ENCODE measurements at places on chromosomes 5 and 9.

DNA sequence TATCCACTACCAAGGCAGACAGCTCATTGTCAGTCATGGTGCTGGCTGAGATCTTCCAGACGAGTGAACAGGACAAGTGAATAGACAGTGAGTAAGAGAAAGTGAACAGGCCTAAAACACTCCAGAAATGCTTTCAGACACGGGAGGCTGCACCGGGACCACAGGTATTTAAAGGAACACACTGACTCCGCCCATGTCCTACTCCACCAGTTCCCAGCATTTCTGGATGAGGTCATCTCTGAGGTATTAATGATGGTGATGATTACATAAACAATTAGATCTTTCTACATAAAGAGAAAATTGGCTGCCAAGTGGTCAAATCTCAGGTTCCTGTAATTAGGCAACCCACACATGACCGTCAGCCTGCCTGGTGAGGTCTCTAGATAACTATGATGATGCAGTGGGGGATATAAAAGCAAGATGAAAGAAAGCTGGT lies at the start of gene ACTBL2:
Gene ACTBL2, minus strand, starts transcription at position 141 of the 436 bp plus-strand sequence. Its CDS starts 104 bp downstream, at position 37.
- DNase-seq: no peak

GRCh38 chr5:141785135-141785534 lies 93.1 kb downstream of the PCDH1 start:
- no peak for DNase-seq

DNA sequence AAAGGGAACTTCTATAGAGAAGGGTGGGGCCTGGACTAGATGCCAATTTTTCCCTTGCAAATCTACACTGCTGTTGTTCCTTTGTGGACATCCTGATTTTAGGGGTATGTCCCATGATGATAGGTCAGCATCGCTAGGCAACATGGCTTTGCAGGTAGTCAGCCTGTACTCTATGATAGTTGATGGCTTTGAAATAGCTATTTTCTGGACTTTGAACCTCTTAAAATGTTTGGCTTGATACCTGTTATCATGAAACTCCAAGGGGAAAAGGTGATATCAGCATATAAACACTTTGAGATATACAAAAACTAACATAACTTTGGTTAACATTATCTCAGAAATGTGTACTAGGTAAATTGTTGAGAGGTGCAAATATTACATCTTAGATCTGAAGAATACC lies 533.2 kb downstream of the CTNND2 start:
- no peak for DNase-seq

DNA sequence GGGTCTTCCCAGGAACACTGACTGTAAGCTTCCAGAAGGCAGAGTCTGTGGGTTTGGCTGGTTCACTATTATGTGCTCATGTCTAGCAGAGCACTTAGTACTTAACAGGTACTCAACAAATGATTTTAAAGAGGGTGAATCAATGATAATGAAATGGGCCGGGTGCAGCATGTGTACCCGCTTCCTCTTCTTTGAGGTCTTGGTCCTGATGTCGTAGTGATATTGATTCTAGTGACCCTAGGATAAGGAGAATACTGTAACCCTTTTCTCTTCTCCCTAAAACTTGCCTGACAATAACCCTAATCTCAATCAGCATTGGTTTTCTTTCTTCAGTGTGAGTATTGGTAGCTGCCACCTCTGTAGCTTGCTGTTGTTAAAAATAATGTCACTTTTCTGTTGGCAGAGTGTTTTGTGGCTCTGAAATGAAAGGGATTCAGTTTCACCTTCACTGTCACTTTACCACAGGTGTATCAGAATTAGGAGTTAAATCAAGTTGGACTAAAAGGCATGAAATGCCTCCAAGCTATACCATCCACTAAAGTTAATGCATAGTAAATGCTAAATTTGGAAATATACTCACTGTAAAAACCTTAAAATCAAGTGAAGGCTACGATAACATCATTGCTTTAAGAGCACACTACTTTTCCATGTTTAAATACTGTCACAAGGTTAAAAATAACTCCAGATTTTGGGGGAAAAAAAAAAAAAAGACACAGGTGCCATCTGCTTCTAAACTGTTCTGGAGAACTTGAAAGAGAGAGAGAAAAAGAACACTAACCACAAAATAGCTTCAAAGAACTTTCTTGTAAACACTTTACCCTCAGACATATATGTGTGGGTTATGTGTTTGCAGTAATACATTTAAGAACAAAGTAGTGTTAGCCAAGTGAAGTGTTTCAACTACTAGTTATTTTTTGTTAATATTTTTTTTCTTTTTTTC lies 6.0 kb downstream of the CAMK4 start:
- no peak for DNase-seq

DNA sequence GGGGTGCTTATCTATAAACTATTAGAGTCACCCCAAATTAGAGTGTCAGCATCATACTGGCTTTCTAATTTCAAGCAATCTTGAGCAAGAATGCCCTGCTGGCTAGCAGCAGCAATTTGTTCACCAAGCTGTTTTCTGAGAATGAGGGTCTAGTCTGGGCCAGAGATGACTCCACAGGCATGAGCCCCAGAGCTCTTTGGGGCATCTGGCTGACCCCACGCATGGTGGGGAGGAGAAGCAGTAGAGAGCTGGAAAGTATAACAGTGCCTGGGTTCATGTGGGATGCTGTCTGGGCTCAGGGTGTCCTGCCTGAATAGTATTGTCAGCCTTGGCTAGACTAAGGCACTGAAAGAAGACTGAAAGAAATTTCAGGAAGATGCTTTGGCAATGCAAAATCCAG lies 64.9 kb downstream of the C6 start:
- DNase-seq: no peak

DNA sequence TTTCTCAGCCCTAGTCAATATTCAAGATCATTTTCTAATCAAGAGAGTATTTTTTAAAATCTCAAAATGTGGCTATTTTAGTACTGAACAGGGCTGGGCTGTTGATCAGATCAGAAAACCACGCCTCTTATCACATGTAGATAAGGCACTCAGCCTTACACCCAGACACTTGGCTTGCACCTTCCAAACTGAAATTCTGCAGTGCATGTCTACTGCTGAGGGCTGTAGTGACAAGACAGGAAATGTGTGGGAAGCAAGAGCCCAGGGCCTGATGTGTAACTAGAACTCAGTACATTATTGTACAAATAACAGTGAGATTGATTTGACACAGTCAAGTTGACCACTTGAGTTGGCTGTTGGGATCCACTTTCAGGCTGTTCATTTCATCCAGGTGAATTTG lies 48.6 kb downstream of the UBE2QL1 start:
- DNase-seq: peak; percentile 9

GRCh38 chr5:157198277-157198986 lies 17.8 kb downstream of the ITK start:
- no peak for DNase-seq

GRCh38 chr9:4849369-4849768 lies 56.6 kb downstream of the RCL1 start:
- DNase-seq: no peak

GRCh38 chr5:14607104-14607503 lies 25.5 kb downstream of the OTULINL start:
- no peak for DNase-seq

- no peak for DNase-seq
Observed at GRCh38 chr5:11619339-11620024, 284.8 kb downstream of the CTNND2 start.

DNA sequence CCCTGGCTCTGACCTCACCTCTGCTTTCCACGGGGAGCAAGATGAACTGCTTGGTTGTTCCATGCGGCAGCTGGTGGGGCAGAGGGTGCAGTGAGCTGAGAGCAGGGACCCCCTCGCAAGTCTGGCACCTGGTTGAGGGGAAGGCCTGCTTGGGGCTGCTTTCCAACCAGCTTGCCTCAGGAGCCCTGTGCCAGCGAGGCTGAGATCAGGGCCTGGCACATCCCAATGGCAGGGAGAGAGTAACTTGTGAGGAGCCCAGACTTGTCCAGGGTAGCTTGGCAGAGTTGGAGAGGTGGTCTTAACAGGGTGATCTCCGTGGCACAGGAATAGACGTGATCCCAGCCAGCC lies 68.9 kb downstream of the IQGAP2 start:
- DNase-seq: no peak

DNA sequence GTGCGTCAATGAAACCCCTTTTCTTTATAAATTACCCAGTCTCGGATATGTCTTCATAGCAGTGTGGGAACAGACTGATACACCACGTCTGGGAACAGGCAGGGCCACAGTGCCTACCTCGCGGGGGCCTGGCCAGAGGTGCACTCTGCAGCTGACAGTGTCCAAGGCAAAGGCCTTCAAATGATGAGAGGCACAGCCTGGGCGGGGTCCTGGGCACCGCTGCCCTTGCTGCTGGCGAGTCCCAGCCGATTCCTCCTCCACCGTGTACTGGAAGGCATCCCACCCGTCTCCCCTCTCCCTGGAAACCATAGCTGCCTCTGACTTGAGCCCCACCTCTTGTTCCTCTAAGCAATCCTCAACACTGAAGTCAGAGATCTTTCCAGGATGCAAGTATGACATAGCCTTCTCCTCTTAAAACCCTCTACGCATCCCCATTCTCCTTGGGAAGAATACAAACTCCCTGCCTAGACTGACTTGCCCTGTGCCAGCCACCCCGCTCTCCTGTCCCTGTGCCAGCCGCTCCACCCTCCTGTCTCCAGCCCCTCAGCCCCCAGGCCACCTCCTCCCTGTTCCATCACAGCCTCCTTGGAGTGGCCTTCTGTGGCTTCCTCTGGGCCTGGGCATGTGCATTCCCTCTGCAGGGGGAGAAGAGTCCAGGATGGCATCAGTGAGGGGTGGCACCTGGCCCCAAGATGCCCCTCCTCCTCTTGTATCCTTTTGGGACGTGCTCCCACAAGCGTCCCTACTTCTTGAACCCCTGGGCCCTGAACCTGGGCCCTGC lies 8.1 kb upstream of the COL5A1 start:
- peak; percentile 43 for DNase-seq

DNA sequence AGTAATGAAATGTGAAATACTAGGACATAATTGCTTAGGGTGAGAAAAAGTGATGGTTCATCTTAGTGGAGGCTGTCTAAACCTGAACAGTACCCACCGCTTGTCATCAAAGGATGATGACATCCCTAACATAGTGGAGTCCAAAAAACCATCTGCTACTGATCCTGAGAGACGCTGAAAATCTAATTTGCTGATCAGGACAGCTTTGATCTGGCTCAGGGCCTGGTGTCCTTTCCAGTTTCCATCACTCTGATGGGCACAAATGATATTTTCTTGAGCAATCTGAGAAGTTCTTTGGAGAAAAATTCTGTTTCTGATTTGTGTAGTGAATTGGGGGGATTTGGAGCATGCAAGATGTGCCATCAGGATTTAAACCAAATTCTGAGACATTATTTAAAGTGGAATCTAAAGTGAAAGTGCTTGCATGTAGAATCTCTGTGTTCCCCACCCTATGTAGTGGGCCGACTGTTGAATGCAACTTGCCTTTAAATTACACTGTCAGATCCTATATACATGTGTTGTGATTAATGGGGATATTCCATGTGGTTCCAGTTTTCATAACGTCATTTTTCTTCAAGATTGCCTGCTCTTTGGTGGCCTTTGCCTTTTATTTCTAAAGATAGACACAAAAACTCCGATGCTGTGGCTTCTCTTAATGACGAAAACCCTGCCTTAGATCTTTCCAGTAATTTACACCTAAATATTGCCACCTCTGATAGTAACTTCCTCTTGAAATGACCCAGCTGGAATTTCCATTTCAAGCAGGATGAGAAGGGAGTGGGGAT lies 213.2 kb downstream of the PCSK5 start:
- no peak for DNase-seq

- DNase-seq: peak; percentile 66
Observed at GRCh38 chr9:113343732-113344231, 3.7 kb upstream of the WDR31 start.

DNA sequence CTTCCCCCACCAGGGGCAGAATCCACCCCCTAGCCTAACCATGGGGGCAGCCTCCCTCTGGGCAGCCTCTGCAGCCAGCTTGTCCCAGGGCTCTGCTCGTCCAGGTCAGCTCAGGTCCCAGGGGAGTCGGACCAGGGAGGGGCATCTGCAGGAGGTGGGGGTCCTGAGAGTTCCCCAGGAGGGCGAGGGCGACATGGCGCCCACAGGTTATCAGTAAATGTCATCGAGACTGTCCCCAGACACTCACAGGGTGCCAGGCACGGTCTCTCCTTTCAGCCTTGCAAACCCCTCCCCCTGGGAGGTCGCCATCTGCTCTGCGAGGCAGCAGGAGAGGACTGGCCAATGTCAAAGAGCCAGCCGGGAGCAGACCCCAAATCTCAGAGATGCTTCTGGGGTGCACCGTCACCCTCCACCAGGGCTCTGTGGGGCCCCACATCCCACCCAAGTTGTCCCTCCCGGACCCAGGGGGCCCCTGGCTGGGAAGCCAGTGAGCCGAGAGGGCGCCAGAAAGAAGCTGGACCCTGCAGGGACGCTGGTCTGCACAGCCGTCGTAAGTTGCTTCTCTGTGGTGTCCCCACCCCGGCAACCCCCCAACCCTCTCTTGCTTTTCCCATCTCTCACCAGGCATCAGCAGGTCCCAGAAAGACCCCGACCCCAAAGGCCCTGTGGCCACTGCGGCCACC lies 69.3 kb downstream of the NTNG2 start:
- no peak for DNase-seq

GRCh38 chr9:133536536-133536935 lies 2.0 kb downstream of the ADAMTSL2 start:
- DNase-seq: no peak

- DNase-seq: no peak
Observed at GRCh38 chr5:73901455-73901854, 275.5 kb downstream of the ARHGEF28 start.

DNA sequence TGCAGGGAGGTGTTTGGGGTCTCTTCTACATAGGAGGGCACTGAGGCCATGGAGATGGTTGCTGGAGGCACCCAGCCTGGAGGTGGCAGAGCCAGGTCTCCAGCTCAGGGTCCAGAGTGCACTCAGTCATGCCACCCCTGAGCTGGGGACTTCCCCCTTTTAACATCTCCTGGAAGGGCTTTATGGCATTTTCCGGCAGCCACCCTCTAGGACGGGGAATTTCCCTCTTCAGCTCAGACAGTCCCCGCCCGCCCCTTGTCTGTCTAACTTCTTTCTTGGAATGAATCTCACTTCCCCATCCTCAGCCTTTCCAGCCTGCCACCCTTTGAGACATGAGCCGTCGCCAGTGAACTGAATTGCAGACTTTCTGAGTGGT lies 49.9 kb downstream of the COL15A1 start:
- DNase-seq: peak; percentile 24

DNA sequence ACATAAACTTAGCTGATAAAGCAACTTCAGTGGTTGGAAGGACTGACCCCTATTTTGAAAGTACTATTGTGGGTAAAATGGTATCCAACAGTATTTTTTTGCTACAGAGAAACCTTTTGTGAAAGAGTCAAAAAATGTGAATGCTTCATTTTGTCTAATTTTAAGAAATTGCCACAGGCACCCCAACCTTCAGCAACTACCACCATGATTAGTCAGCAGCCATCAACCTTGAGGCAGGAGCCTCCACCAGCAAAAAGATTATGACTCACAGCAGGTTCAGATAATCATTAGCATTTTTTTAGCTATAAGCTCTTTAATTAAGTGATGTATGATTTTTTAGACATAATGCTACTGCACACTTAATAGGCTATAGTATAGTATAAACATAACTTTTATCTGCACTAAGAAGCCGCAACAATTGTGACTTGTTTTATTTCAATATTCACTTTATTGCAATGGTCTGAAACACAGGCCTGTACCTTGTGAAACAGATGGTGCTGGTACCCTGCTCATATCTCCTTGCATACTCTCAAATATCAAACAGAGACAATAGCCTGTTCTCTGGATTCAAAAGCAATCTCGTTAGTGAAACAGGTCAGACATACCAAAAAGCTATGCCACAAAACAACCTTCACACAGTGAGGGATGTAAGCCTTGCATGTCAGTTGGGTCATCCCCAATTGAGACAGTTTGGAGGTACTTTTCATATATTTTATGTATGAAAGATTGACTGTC lies 261.2 kb upstream of the FAM174A start:
- DNase-seq: no peak

GRCh38 chr9:136978073-136978864 lies 965 bp downstream of the PTGDS start:
- DNase-seq: peak; percentile 74

- DNase-seq: no peak
Observed at GRCh38 chr9:91500509-91501014, 76.9 kb upstream of the NFIL3 start.
